AG04449 (cell line): ENCODE measurements at places on chromosomes 7 and 10.

DNA sequence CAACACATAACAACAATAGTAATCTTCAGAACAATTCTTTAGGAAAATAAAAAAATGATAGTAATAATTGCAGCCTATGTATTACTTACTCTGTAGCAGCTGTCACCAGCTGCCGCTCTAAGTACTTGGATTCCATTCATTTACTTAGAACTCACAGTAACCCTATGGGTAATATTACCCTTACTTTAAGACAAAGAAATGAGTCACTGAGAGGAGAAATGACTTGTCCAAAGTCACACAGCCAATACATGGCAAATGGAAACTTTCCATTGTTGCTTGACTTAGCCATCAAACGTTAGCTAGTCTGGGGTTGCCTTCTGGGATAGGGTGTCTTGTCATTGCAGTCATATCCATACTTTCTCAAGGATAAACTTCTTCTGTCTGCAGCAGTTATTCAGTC lies 3.6 kb downstream of the CCNY start:
- no peak for DNase-seq

DNA sequence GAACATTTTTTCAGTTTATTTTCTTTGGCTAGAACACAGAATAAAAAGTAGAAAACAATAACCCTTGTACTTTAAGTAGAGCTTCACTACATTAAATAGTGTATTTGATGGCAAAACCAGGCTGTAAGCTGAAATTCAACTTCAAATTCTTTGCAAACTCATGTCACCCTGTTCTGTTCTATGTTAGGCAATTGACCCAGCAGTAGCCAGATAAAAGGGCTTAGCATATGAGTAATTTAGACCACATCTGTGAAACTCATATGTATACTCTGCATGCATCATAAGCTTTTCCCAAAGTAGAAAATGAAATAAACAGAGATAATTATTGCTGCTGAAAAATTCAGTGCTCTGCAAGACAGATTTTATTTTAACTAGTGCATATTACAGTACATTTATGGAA lies 150.2 kb downstream of the GNAI1 start:
- DNase-seq: peak; percentile 72

DNA sequence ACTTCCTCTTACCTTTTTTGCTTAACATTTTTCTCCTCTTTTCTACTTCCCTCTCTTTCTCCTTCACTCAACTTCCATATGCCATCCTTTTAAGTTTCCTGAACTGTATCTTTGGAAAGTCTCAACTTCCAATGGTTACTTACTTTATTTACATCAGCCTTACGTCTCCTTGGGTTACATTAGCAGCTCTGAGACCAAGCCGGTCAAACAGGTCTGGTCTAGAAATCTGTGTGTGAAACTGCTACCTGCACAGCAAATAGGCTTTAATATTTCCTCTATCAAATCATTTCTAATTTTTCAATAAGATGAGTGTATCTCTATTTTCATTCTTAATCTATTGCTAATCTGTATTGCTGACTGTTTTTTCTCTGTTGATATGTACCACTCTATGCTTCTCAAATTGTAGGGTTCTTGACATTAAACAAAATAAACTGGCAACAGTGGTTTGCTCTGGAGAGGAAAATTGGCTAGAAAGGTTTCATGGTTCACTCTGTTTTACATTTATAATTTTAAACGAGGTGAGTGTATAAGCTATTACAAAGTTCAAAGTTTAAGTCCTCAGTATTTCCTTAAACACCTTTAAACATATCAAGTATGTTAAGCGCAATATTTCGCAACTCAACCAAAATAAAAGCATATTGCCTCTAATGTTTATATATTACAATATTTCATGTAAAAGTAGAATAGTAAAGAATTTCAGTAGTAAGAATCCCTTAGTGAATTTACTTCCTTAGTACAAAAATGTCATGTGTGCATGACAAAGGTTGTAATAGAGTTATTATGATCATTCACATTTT lies 3.6 kb upstream of the SEMA3C start:
- DNase-seq: no peak

DNA sequence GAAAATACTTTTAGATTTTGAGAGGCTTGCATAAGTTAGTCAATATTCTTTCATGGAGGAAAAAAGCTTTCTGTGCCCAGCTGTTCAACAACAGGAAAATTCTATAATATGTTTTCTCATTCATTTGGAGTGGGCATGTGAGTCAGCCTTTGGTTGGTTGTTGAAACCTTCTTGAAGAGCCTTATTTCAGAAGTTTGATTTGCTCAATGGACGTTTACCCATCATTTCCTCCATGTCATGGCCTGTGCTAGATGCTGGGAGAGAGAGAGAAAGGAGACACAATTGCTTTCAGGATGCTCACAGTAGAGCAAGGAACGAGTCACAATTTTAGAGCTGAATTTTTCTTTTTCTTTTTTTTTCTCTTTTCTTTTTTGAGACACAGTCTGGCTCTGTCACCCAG lies 181.7 kb downstream of the PRKCQ start:
- DNase-seq: no peak

- no peak for DNase-seq
Measured at GRCh38 chr7:1321411-1322239, 89.0 kb downstream of the UNCX start.

DNA sequence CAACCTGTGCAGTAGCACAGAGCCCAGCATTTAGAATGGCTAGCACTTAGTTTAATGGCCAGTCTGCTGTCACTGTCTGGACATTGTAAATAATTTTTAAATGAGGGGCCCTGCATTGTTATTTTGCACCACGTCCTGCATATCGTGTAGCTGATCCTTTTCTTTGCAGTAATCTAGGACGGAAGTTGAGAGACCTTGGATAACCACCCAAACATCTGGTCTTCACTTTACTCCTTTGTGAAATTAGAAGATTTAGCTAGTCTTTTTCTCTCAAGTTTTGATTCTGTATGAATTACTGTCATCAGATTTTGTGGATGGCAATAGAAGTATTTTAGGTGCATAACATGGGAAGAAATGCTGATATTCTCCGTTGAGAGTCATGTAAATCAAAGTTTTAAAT lies 1.9 kb downstream of the MIOS start:
- DNase-seq: no peak

GRCh38 chr7:151122276-151122675 lies 36.0 kb downstream of the AGAP3 start:
- DNase-seq: no peak

DNA sequence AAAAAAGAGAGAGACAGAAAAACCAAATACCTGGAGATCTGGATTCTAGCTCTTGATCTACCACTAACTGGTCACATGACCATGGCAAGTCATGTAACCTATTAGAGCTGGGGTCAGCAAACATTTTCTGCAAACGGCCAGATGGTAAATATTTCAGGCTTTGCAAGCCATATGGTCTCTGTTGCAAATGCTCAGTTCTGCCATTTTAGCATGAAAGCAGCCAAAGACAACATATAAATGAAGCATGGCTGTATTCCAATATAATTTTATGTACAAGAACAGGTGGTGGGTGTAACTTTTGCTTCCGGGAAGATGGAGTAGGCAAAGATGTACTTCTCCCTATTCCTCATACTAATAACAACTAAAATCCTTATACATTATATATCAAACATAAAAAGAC lies 6.7 kb downstream of the FRA10AC1 start:
- no peak for DNase-seq

- no peak for DNase-seq
Measured at GRCh38 chr7:593324-594115, 73.9 kb upstream of the PDGFA start.

DNA sequence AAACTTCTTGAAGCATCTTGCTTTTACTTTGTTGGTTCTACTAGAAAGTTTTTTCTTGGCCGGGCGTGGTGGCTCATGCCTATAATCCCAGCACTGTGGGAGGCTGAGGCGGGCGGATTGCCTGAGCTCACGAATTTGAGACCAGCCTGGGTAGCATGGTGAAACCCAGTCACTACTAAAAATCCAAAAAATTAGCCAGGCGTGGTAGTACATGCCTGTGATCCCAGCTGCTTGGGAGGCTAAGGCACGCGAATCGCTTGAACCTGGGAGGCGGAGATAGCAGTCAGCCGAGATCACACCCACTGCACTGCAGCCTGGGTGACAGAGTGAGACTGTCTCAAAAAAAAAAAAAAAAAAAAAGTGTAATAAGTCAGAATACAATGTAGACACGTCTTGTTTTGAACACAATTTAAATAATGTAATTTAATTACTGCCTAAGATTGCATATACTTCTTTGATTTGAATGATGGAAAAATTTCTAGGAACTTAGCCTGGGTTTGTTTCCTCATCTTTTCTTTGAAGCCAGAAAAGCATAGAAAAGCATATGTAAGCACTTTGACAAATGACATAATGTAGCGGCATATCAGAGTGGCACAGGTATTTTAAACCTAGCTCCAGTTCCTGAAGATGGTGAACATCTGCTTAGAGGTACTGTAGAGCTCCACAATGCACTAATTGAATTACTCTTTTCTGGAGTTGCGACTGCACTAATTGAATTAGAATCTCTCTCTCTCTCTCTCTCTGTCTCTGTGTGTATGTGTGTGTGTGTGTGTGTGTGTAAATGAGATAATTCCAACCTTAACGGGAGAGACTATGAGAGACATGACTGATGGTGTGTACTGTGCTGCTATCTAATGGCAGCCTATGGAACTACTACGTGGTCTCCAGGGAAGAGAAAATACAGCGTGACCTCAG lies 87.8 kb downstream of the BTRC start:
- DNase-seq: peak; percentile 19

GRCh38 chr10:51340845-51341610 lies 266.7 kb downstream of the PRKG1 start:
- DNase-seq: no peak

- no peak for DNase-seq
Measured at GRCh38 chr7:12921751-12922345, 234.4 kb downstream of the ARL4A start.

GRCh38 chr10:33353334-33353733 lies 18.9 kb upstream of the NRP1 start:
- DNase-seq: no peak

- DNase-seq: peak; percentile 87
Measured at GRCh38 chr7:36048141-36048901, 104.7 kb upstream of the EEPD1 start.

- DNase-seq: no peak
Measured at GRCh38 chr10:63887023-63887589, 365.9 kb downstream of the REEP3 start.

- no peak for DNase-seq
Measured at GRCh38 chr10:66095610-66096009, 830.2 kb upstream of the LRRTM3 start.

- DNase-seq: no peak
Measured at GRCh38 chr7:81209059-81209458, 290.2 kb upstream of the SEMA3C start.

DNA sequence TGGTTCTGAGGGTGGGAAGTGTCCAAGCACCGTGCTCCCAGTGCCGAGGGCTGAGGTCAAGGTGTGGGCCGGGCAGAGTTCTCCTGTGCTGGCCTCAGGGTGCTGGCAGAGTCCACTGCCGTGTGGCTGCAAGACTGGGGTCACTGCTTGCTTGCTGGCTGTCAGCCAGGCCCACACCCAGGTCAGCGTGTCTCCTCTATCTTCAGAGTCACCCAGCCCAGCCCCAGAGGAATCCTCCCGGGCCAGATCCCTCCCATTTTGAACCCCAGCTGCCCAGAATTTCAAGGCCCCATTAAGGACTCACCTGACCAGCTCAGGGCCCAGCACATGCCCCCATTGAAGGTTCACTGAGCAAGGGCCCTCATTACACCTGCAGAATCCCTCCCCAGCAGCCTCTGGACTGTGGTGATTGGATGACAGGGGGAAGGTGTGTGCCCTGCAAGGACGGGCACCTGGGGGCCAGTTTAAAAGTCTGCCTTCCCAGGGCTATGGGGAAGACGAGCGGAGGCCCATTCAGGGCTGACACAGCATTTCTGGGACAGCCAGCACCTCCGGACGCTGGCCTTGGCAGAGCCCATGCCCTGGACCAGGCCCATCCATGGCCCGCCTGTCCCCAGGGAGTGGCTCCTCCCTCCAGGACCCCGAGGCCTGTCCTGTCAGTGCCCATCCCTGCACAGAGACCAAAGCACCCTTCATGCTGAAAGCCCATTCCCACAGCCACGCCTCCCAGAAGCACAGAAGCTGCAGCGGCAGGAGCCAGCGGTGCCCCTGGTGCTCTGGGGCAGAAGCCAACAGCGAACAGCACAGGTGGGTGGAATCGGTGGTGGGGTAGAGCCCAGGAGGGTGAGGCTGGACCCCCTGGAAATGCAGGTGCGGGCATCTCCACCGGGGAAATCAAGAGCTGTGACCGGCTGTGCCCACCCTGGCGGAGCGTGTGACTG lies 45.1 kb upstream of the PPP2R2D start:
- DNase-seq: no peak

DNA sequence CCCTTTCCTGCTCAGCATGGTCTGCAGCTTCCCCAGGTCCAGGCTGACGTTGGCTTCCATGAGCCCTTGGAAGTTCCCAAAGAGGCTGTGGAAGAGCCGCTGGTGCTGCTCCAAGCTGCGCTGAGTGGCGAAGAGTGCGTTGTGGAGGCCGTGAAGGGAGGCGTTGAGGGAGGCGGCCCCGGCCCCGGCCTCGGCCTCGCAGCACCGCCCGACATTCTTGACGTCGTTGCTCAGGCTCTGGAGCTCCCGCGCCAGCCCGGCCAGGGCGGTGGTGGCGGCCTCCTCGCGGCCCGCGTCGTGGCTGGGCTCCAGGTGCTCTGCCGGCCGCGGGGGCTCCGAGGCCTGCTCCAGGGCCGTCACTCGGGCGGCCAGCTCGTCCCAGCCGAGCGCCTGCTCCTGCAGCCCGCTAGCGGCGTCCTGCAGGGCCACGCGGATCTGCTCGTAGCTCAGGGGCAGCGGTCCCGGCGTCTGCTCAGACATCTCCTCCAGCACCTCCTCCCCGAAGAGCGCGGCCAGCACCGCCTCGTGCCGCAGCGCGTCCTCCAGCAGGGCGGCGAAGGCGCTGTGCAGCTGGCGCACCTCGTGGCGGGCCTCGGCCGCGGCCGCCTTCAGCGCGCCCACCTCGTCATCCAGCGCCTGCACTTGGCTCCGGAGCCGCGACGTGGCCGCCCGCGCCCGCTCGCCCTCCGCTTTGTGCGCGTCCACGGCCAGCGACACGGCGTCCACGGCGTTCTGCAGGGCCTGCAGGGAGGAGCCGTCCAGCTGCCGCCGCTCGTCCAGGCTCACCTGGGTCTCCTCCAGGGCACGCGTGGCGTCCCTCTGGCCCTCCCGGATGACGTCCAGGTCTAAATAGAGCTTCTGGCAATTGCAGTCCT lies 14.7 kb downstream of the MMRN2 start:
- no peak for DNase-seq

- DNase-seq: no peak
Measured at GRCh38 chr10:91424016-91424415, 13.9 kb downstream of the HECTD2 start.

DNA sequence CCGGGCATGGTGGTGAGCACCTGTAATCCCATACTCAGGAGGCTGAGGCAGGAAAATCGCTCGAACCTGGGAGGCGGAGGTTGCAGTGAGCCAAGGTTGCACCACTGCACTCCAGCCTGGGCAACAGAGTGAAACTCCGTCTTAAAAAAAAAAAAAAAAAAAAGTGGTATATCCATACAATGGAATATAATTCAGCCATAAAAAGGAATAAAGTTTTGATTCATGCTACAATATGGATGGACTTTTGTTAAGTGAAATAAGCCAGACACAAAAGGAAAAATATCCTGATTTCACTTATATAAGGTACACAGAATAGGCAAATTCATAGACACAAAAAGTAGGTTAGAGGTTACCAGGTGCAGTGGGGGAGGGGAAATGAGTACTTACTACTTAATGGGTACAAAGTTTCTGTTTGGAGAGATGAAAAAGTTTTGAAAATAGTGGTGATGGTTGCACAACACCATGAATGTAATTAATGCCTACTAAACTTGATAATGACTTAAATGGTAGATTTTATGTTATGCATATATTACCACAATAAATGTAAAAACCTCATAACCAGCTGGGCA lies 53.9 kb downstream of the FGFR2 start:
- DNase-seq: no peak
